CD4-positive, alpha-beta memory T cell (primary cell): ENCODE measurements at places on chromosomes 6 and 20.

DNA sequence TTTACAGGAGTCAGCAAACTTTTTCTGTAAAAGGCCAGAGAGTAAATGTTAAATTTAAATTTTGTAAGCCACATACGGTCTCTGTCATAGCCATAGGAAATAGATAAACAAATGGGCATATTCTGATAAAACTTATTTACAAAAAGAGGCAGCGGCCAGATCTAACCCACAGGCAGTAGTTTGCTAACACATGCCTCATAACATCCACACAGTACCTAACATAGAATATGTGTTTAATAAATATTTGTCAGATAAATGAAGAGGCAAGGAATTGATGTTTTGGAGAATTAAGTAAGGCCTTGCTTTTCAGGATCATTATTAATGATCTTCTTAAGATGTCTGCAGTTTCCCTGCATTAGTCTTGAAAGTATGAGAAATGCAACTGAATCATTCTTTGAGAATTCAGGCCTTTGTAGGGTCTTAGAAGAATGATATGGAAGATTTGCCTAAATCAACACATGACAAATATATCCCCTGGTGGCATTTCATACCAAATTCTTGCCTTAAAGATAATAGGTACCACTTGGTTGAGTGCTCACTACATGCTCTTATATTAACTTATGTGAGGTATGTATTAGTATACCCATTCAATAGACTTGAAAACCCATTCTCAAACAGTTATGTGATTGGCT, 39.3 kb upstream of the TRAM2 start:
- DNase-seq = no peak

GRCh38 chr6:13407709-13408695, 79.4 kb downstream of the GFOD1 start:
- no peak for DNase-seq

- no peak for DNase-seq
These were observed 58.7 kb downstream of the ZFAND3 start for GRCh38 chr6:37878150-37878710.

DNA sequence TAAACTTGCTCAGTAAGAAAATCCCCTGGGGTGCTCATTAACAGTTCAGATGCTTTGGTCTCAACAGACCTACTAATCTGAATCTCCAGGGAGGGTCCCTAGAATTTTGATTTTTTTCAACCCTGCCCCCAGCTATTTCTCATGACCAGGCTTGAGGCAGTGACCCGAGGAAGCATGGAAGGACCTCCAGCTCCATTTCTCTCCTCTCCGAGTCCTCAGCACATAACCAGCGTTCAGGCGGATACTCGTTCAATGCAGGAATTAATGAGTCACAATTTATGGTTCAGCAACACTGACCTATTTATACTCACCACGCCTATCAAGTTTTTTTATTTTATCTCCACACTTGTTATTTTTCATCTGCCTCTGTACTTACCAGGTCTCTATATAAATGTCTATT, 369.2 kb upstream of the CDH4 start:
- no peak for DNase-seq

DNA sequence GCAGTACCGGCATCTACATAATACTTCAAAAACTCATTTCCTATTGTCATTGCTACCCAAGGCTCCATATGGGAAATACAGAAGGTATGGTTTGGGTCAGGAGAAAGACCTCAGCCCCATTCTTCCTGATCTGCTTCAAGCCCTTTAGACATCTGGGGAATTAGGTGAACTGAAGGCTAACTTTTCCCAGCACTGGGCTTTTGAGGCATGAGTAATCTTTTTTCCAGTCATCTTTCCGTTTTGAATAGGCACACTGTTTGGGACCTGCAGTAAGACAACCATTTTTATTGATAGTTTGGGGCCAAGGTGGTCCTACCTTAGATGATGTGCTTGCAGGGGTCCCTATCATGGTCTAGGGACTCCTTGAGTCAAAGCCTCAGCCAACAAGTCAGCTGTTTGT, 198.4 kb downstream of the HAO1 start:
- no peak for DNase-seq

DNA sequence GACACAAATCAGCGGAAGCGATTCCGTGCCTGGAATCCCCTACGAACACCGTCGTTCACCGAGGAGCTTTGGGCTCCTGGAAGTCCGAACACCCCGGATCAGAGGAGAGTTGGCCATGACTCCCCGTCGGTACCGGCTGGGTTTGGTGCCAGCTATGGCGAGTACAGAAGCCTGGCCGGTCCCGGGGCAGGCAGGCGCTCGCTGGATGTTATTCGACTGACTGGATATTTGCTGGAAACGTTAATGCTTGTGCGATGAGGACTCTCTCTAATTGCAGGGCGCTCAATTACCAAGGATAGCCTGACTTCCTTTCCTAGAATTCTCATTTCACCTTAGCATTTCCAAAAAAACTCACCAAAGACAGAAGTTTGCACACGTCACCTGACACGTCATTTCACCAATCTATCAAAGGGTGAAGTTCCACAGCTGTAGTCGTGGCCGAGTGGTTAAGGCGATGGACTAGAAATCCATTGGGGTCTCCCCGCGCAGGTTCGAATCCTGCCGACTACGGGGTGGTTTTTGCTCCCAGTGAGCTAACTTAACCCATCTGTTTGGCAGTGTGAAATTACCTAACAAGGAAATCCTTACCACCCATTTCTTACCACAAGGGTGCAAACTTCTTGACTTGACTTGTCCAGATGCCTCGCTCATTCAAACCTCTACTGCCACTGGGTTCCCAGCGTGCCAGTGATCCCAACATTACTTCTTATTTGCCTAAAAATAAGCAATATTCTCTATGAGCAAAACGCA, 22.7 kb upstream of the ZNF184 start:
- DNase-seq = no peak

DNA sequence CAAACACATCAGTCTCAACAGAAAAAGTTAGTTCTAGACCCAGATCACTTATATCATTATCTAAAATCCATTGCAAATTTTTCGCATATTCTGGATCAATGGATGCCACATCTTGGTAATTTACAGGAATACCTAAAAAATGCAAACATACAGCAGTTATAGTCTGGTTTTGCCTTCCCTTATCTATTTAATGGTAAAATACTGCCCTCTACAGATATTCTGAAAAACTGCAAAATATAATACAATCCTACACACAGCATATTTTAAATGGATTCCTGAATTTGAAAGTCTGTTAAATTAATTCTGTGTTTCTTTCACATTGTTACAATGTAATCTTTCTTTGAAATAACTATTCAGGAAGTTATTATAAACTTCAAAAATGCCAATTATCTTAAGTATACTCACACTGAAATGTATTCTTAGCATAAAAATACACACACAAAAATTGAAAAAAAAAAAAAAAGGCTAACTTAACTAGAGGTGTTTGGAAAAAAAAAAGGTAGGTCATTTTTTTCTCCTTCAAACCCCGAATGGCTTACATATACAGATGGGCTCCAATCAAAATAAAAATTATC, 88.4 kb downstream of the HACE1 start:
- DNase-seq = peak; percentile 43

- DNase-seq = no peak
These were observed 87.0 kb downstream of the HIVEP2 start for GRCh38 chr6:142857796-142858555.

DNA sequence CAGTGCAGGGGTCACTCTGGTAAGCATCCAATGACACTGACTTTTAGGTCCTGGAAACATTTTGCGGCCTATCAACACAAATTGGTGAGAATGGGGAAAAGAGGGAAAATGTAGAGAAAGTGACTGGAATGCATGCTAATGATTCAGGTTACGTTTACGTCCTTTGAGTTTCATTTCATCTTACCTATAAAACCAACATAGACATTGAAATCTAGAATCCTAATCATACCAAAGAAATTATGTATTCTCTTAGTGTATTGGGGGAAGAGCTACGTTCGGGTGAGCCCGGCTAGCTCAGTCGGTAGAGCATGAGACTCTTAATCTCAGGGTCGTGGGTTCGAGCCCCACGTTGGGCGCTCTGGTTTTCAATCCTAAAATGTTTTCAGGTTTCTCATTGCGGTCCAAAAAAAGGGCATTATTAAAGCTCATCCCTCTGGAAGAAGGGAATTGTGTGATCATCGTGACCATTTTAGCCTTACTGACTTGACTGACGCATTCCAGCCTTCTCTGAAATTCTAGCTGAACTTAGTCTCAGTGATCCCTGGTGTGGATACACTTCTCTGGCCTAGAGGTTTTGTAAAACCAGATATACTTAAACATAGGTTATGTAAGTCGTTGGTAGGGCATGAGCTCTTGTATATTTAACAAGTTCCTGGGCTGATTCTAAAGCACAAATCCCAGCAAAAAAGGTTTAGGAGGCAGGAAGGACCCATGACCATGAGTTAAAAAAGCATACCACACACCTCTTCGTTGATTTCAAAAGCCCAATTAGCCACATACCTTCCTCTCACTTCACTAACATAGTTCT, 18.3 kb downstream of the HMGN4 start:
- DNase-seq = peak; percentile 41

DNA sequence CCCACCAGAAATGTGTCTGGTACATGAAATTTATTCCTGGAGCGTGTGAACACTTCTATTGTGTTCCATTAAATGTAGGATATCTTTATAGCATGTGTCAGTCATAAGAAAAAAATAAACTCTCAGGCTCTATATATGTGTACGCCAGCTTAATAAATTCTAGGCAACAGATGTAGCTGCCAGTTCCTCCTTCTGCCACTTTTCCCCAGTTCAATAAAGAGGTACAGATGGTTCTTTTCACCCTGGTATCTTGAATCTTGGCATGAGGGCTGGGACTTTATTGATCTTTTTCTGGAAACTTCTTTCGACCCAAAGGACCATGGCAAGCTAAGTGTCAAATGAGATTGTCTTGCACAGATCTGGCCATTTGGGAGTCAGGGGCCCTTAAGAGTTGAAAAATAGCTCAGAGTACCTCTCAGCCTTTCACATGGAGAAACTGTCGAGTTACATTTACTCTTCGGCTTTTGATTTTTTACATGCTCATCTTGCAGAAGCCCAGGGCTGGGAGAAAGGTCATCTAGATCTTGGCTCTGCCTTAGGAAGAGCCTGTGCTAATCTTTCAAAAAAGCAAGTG, 240.9 kb downstream of the DOK5 start:
- DNase-seq = no peak

DNA sequence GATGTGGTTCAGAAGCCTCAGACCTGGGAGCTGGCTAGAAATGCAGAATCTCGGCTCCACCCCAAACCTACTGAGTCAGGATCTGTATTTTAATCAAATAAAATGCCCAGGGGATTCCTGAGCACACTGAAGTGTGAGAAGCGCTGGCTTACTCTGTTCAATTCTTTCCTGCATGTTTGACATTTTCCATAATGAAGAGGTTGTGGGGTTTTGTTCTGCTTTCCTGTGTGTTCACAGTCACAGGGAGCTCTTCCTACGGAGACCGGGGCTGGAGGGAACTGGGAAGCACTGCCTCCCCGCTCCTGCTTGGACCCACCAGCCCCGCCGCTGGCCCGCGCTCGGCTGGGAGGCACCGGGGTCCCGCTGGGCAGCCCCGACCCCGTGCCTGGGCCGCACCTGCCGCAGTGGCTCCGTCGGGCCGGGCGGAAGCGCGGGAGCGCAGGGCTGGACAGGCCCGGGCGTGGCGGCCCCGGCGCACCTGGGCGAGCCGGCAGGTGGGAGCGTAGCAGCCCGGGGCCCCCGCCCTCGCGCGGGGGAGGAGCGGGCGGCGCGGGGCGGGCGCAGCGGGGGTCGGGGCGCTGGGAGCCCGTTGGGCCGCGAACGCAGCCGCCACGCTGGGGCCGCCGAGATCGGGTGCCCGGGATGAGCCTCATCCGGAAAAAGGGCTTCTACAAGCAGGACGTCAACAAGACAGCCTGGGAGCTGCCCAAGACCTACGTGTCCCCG, at the start of gene MAPK13:
Gene MAPK13 (plus strand): TSS at position 573 of the 726 bp plus-strand sequence. CDS start 70 bp downstream, at position 643.
- DNase-seq = peak; percentile 32

DNA sequence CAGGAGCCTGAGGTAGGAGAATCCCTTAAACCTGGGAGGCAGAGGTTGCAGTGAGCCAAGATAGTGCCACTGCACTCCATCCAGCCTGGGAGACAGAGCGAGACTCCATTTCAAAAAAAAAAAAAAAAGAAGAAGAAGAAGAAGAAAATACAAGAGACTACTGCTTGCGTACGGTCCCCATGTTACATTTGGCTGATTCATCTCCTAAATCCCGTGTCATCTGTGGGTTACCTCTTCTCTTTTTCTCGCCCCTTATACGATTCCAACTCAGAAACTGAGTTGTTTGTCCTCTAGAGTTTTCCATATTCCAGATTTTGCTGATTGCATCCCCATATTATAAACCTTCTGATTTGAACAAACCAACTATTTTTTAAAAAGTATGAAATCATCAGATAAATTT, 62.4 kb upstream of the NELFCD start:
- DNase-seq = no peak

GRCh38 chr6:44127186-44128019, at the start of the genes MRPL14 and TMEM63B:
Gene MRPL14 (minus strand): TSS chr6:44127452. CDS start chr6:44116611, 10,841 bp downstream.
Gene TMEM63B (plus strand): TSS chr6:44127554. CDS start chr6:44134585, 7,031 bp downstream.
- DNase-seq = peak; percentile 91

- DNase-seq = no peak
These were observed 30.7 kb downstream of the SLC35D3 start for GRCh38 chr6:136952714-136953260.

- no peak for DNase-seq
These were observed 57.8 kb downstream of the FUT9 start for GRCh38 chr6:96073555-96073954.

DNA sequence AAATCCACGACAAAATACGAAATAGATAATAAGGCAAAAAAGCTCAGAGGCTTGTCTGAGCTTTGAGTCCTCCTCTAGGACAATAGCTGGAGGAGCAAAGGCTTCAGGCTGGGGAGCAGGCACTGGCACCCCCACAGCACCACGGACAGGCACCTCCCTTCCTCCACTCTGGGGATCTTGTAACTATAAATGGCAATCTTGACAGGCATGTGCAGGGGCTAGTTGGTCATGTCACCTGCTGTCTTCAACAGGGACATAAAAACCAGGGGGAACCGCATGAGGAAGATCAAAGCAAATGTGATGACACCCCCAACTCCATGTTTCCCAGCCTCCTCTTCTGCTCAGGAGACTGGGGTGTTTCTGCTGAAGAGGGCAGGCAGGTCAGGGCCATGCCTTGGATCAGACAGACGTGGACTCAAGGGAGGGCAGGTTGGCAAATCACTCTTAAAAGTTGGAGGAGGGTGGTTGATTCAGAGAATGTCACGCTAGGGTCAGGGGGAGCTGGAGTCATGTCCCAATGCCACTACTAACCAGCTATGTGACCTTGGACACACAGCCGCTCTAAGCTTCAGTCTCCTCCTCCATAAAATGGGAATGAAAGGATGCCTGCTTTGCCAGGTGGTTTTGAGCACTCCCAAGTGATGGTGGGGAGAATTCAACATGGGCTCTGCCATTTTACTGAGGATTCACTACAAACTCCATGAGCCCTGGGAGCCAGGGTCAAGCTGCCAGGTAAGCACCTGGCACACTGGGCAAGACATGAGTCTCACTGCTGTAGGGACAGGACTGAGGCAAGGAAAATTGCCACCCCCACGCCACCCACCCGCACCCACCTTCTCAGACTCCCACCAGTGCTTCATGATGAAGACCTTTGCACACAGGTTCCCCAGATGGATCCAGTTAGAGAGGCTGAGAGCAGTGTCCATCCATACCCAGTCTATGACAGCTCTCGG, 48.0 kb downstream of the NPEPL1 start:
- no peak for DNase-seq
